Upper lobe of left lung (tissue), 6 donors: ENCODE measurements at places on chromosomes 1 and 21.

GRCh38 chr1:82463951-82464350 lies 663.2 kb downstream of the ADGRL2 start:
- DNase-seq = no peak

GRCh38 chr1:223062177-223062576 lies 80.9 kb downstream of the TLR5 start:
- no peak for DNase-seq

GRCh38 chr1:201734786-201735185 lies 94.2 kb upstream of the IPO9 start:
- DNase-seq = no peak

- no peak for DNase-seq
These were observed 35.9 kb downstream of the CFHR5 start for GRCh38 chr1:197013234-197013633.

GRCh38 chr1:37127254-37127748 lies 93.0 kb upstream of the GRIK3 start:
- no peak for DNase-seq

DNA sequence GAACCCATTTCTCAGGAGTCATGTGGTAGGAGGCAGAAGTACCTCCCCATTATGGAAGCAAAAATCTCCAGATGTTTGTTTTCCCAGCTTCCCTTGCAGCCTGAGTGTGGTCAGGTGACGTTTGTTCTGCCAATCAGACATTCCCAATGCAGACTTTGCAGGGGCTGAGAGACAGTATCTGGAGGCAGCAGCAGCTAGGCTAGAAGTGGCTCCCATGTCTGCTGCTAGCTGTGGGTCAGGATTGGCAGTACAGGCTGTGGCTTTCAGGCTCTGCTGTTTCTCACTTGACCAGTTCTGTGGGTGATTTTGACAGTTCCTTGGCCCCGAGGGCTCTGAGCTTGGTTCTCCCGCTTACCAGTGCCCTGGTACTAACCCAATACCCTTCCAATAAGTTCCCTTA lies 58.6 kb upstream of the NBPF3 start:
- no peak for DNase-seq

DNA sequence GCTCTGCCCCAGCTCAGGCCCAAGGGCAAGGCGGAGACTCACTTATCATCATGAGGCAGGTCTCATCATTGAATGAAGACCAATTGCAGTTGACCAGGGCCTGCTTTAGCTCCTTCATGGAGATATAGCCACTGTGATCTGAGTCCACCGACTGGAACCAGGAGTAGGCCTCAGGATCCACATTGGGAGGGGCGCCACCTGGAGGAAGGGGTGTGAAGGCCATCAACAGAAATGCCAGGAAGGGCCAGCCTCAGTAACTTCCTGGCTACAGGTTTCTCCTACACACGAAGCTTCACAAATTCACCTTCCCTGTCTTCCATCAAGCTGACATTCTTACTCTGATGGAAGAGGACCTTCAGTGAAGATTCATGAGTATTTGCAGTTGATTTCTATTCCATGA lies 11.6 kb downstream of the PEF1 start:
- peak; percentile 64 for DNase-seq

GRCh38 chr1:150621497-150622302 lies 7.7 kb downstream of the ENSA start:
- DNase-seq = no peak

DNA sequence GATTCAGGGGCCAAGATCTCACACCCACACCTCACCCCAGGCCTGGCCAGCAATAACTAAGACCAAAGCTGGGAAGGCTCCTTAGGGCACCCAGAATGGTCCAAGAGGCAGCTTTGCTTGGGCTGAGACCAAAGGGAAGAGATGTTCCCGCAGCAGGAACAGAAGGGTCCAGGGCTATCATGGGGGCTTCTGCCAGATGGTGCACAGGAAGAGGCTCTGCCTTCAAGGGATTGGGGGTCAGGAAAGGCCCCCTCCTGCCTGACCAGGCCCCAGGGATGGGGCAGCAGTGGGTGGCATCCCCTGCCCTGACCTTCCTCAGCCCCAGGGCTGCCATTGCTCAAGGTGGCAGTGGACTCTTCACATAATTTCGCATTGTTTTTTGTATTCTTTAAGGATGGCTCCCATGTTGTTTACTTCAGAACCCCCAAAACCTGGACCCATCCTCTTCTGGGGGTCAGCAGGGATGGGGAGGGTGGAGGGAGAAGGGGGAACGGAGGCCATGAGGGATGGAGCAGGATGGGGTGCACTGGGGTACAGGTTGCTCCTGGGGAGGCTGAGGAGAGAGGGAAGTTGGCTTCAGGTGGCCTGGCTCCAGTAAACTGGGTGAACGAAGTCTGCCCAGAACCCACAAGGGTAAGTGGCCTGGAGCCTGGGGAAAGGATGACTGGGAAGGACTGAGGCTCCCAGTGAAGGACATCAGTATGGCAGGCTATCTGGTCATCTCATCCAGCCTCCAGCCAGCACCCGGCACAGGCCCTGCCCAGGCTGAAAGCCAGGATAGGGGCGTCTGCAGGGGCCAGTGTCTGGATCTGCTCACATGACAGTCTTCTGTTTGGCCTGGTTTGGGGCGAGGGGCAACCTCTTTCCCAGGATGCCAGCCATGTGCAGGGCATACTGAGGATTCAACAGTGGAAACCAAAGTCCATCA lies 2.6 kb upstream of the NADK start:
- DNase-seq = no peak

DNA sequence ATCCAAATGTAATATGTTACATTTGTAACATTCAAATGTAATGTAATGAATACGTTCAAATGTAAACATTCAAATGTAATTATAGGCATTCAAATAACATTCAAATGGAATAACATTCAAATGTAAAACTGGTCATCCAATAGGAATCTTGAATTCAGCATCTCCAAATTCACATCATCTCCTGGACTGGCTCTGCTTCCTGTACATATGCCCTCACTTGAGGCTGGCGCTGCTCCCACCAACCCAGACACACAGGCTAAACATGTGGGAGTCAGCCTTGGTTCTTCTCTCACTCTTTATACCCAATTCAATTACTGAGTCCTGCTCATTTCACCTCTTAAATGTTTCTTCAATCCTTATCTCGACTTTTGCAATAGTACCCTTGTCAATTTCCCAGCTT lies 6.9 kb downstream of the EBNA1BP2 start:
- DNase-seq = no peak

DNA sequence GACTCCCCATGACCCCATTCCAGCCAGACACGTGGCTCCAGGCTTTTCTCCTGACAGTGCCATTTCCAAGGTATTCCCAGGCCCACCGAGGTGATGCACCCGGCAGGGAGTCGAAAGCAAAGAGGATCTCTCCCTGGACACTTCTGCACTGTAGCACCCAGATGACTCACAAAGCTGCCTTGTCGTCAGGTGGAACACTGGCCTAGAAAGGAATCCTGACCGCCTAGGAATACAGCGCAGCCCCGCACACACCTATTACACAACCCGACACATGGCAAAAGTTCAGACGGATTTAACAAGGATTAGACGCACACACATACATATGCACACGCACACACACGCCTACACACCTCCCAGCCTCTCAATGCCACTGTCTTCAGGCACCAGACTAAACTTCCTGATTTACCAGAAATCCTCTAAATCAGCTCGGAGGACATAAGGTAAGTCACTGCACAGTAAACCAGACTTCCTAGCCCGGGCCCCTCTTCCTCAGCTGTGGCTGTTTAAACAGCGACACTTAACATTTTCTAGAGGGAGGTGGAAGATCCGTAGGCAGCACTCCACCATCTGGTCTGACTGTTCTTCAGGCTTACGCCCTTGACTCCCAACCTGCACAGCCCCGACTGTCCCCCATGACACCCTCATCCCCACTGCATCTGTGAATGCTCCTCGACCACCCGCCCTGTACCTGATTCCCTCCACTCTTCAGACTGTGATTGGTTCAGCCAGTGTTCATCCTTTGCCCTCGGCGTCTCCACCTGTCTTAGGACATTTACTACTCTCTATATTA lies 12.7 kb downstream of the FAM89A start:
- DNase-seq = no peak

GRCh38 chr21:42363312-42363711 lies 3.0 kb downstream of the TFF1 start:
- no peak for DNase-seq

DNA sequence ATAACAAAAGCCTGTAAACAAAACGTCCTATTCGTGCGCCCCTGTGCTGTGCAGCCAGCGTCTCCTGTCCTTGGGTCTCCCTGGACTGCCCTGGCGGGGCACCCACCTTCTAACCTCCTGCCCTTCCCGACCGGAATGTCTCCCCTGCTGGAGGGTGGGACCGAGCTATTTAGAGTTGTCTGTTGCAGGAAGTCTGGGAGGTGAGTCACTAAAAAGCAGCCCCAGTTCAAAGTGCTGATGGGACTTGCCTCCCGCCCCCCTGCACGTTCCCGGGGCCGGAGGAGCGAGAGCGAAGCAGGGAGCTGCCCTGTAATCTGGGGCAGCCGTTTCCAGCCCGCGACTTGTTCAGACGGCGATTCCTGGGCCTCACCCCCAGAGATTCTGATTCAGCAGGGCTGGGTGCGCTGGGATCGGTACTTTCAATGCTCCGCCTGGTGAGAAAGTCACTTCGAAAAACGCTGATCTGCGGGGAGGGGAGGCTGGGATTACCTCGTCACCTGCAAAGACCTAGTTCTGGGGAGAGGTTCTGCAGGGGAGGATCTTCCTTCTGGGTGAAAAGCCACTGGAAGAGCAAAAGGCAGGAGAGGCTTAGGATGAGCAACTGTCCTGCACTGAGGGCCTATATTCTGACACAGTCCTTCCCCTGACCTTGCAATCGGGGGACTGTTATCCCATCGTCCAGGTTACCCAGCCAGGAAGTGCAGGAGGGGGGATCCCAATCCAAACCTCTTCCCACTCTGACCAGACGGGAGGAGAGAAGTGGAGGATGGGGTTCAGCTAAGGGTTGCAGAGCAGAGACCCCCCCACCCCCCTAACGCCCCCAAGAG lies 1.2 kb upstream of the DHRS3 start:
- DNase-seq = peak; percentile 83

GRCh38 chr1:50333595-50333974 lies 89.7 kb downstream of the DMRTA2 start:
- DNase-seq = peak; percentile 92

DNA sequence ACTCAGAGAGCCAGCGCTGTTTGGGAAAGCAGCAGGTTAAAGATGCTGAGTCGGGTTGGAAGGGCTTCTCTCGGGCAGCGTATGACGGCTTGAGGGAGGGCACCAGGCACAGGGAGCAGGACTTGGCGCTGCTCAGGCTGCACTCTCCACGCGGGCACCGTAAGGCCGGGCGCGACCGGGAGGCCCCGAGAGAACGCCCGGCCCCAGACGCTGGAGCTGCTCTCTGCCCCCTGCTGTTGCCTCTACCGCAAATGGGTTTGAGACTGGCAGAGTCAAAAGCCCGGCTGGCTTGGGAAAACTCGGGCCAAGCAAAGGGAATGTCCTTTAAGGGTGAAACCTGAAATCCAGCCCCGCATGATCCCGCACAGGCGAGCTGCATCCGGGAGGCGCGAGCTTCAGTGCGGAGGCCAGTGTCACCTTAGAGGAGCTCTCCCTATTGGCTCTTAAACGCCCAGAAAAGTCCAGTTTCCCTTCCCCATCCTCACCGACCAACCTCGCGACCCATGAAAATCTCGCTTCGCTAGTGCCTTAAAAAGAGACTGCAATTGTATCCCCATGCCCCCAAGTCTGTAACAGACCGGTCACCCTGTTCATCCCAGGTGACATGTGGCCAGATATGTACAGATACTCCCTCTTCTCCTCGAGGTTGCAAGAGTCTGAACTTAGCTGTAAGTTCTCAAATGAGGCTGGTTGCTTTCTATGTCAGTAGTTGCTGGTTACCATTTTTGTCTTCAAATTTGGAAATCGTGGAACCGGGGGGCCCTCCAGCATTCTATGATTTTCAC lies 1.1 kb downstream of the PRRX1 start:
- DNase-seq = no peak

DNA sequence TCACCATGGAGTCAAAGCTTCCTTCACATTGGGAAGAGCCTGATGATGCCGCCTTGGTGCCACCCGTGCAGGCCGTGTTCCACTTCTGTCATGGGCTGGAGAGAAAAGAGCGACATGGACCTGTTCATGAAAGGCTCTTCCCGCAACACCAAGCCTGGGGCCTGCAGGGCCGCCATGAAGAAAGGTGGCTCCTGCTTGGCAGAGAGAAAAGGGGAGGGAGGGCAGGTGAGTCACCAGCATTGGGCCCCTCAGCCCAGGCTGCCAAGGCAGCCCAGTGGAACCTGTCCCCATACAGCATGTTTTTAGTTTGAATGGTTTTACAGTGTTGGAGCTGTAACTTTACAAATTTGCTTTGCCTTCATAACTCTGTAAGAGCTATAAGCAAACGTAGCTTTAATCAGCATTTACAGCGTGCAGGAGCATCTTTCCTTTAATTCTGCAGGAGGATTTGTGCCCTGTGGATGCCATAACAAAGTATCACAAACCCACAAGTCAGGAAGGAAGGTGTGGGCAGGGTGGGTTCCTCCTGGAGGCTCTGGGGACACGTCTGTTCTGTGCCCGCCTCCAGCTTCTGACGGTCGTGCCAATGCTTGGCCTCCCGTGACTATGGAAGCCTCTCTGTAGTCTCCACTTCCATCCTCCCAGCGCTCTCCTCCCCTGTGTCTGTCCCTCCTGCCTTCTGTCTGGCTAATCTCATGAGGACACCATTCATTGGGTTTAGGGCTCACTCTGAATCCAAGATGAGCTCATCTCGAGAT lies 49.1 kb downstream of the RIPK4 start:
- no peak for DNase-seq

- no peak for DNase-seq
These were observed 64.8 kb downstream of the PEX14 start for GRCh38 chr1:10539411-10540043.

DNA sequence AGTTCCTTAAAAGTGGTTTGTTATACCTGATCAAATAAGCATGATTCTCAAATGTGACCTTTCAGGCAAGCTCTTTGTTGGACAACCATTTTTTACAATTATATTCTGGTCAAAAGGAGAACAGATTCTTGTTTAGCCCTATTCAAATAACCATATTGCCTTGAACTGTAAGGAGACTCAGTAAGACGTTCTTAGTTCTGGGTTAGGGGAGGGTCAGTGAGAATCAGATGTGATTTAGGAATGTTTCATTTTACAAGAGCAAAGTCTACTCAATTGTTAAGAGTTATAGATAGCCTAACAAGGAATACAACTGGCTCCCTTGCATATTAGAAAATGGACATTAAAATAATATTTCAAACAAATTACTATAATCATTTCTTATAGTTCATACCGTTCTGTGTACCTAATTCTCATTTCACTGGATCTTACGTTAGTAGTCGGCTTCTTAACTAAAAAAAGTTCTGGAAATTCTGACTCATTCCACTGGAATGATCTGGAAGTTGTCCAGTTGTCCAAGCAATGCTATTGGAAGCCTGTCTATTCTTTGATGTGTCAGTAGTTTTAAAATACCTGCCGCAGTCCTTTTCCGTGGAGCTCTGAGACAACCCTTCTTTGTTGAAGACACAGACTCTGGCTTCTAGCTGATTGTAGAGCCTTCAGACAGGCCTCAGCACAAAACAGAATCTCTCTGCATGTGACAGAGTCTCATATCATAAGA lies 88.8 kb downstream of the MAST2 start:
- no peak for DNase-seq

- no peak for DNase-seq
These were observed 701 bp downstream of the DEDD start for GRCh38 chr1:161131523-161132409.

- no peak for DNase-seq
These were observed 54.8 kb downstream of the NR5A2 start for GRCh38 chr1:200082329-200082728.
